ENCODE measurements at places on chromosomes 2 and 18.

DNA sequence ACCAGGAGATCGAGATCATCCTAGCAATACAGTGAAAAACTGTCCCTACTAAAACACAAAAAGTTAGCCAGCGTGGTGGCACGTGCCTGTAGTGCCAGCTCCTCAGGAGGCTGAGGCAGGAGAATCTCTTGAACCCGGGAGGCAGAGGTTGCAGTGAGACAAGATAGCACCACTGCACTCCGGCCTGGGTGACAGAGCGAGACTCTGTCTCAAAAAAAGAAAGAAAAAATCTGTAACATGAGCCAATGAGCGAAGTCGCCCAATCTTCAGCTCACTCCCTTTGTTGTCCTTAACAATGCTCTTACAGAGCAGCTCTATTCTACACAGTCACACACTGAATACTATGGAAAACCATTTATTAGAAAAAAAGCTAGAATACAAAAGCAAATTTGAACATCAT, 22.0 kb downstream of the FAM98A start:
- DNase-seq: no peak

- no peak for DNase-seq
Observed at GRCh38 chr2:125667630-125668029, 988.3 kb upstream of the GYPC start.

DNA sequence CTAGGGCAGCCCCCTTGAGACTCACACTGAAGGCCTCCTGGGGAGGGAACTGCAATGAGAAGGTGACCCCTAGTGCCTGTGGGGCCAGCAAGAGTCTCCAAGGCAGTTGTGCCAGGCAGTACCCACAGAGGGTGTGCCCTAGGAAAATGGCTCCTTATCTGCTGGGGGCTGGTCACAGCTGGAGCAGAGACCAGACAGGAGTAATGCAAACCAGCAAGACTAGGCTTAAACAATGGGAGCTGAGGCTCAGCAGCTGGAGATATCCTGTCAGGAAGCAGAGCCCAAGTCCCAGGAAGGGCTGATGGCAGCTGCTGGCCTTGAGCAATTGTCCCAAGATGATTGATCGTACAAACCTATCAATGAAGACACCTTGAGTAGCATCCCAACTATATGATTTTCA, 26.8 kb upstream of the E2F6 start:
- DNase-seq: no peak

DNA sequence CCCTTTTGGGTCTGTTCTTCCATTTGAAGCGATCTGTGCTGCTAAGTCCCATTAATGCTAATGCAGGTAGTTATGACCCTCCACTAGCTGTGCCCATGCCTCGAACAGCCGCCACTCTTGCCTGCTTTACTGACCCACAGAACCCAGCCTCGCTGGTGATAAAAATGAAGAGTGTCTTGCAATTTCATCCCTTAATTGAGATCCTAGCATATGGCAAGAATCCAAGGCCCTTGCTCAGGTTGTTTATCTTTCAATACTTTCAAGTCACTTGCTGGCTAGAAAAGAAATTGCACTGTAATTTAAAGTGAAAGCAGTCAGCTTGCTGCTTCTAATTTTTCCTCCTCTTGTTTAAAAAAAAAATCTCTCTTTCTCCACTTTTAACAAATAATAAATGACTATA, 73.6 kb downstream of the ZNF521 start:
- no peak for DNase-seq

- DNase-seq: no peak
Observed at GRCh38 chr2:18050001-18050400, 171.5 kb downstream of the KCNS3 start.

GRCh38 chr2:55899881-55900280, 23.7 kb downstream of the EFEMP1 start:
- peak; percentile 21 for DNase-seq

GRCh38 chr2:174939046-174939445, 66.1 kb downstream of the CHN1 start:
- no peak for DNase-seq

DNA sequence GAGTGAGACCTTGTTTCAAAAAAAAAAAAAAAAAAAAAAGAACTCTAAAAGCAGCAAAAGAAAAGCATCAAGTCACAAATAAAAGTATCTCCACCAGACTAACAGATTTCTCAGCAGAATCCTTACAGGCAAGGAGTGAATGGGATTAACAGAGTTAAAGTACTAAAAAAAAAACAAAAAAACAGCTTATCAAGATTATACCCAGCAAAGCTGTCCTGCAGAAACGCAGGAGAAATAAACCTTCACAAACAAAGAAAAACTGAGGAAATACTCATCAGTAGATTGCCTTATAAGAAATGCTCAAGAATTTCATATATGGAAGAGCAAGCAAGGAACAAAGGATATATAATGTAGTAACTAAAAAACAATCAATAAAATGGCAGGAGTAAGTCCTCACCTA, 35.6 kb downstream of the USP34 start:
- no peak for DNase-seq

DNA sequence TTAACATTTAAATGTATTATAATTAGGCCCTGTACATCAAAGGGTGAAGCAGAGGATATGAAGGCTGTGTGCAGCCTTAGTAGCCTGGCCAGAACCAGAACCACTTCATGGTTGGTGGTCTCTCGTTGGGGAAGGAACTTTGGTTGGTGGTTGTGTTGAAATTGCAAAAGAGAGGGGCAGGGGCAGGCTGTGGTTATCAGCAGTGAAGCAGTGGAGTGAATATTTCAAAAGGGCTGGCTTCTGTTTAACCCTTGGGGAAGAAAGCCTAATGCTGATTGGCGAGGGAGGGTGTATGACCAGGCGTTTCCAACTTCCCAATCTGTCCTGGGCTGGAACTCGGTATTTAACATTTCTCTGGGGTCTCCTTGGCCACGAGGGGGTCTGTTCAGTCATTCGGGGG, 51.2 kb upstream of the LYPD6B start:
- no peak for DNase-seq

DNA sequence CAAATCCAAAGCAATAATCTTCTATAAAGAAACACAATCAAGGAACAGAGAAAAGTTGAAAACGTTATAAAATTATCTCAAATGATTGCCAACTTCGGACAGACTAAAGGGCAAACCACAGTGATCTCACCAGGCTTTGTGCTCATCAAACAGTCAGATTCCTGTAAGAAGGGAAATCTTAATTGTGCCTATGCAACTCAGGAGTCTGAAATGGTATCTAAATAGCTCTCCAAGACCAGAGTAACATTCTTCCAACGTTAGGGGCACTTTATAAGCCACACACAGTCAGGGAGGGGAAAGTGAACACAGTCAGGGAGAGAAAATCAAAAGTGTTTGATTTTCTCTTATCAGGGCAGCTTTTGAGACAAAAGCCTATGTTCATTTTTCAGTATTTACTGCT, 29.4 kb downstream of the PLEKHM3 start:
- DNase-seq: peak; percentile 24

GRCh38 chr2:182593394-182593975, 122.6 kb upstream of the DNAJC10 start:
- DNase-seq: peak; percentile 42

DNA sequence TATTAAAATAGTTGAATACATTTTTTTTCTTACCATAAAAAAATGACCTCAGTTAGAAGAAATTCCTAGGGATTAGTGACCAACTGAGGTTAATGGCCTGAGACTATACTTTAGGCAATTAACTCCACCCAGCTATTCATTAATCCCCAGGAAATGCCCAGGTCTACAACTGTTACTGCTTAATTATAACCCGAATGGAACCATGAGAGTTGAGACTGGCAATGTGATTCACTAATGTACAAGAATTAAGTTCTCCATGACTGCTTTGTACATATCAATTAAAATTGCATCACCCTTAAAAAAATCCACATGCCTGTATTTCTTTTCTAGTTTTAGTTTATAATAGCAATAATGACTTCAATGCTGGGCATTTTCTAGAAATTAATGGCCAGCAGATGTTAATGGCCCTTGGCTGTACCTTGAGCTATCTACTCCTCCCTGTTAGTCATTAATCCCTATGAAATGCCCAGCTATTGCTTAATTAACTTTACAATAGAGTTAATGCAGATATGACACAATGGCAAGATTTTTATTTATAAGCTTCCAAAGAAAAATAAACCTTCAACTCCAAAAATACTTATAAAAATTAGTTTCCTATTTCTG, 44.1 kb downstream of the ERBB4 start:
- DNase-seq: no peak

GRCh38 chr2:182954789-182955188, 83.5 kb downstream of the NCKAP1 start:
- no peak for DNase-seq

GRCh38 chr2:56357655-56358295, 174.0 kb downstream of the CCDC85A start:
- DNase-seq: no peak

DNA sequence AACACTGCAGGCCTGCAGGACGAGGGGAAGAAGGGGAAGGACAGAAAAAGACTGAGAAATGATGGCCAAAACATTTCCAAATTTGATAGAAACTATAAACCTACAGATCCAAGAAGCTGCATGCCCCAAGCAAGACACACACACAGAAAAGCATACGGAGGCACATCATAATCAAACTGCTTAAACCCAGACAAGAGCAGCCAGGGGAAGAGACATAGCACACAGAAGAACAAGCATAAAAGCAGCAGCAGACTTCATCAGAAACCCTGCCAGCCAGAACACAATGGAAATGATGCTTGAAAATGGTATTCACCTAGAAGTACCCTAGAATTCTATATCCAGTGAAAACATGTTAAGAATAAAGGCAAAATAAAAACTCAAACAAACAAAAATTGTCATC, 57.2 kb upstream of the RNU4ATAC start:
- no peak for DNase-seq

DNA sequence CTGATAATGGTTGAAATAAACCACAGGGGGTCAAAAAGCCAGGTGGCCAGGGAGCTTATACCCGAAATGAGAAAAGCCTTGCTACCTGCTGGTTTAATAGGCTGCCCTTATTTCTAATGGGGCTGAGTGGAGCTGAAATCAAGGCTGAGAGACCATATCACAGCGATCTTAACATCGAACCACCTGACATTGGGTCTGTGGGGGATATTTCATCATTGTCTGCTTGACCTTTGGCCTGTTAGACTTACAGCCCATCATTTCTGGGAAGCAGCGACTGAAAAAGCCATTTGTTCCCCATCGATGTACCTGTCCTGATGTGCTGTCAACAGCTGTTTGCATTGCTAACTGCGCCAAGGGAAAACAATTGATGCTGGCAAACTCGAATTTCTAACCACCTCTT, 199.7 kb upstream of the SLC14A2 start:
- DNase-seq: no peak

- no peak for DNase-seq
Observed at GRCh38 chr2:17915811-17916518, 37.5 kb downstream of the KCNS3 start.

DNA sequence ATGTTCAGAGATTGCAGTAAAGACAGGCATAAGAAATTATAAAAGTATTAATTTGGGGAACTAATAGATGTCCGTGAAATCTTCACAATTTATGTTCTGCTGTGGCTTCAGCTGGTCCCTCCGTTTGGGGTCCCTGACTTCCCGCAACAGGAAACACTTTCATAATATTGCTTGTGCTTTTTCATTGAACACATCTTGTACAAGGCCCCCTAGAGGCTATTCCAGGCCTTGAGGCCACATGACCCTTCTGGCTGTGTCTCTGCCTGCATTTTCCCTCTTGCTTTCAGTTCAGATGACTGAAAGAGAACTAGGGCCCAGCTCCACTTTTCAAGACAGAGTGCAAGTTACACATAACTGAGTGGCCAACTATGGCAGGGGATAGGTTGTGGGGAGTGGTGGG, 164.1 kb downstream of the TMEM247 start:
- DNase-seq: no peak

DNA sequence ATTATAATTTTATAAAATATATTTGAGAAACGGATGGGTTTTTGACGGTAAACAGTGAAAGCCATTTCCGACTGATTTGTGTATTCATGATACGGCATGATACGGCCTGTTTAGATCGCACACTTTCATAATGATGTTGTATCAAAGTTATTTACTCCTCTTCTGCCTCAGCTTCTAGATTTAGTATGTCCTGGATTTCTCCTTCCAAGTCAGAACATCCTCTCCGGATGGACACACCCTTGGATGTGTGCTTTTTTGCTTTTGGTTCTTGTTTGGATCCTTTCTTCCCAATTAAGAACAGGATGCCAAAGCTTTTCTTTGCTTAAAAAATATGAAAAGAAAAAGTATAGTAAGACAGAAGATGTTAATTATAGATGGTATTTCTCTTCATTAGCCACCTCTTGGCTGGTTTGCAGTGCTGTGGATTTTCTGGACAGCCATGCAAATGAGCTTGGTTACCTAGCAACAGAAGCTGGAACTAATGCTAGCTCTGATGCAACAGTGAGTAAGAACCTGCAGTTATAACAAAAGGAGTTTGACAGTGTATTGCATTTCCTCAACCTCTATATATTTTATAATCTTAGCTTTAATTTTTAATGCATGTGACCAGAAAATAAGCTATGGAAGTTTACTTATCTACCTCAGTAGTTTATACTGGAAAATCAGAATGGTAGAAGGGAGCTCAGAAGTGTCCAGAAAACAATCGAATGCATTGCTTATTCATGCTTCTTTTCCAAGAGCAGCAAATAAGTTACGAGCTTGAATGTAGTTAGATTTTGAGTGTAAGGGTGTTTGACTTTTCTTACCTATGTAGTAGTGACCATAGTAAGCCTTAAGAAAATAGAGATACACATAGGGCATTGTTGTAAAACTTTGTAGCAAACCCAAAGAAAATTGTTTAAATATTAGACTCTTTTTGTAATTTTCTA, 27.9 kb downstream of the RMND5A start:
- peak; percentile 77 for DNase-seq

GRCh38 chr18:63249771-63250170, 69.8 kb downstream of the BCL2 start:
- no peak for DNase-seq

DNA sequence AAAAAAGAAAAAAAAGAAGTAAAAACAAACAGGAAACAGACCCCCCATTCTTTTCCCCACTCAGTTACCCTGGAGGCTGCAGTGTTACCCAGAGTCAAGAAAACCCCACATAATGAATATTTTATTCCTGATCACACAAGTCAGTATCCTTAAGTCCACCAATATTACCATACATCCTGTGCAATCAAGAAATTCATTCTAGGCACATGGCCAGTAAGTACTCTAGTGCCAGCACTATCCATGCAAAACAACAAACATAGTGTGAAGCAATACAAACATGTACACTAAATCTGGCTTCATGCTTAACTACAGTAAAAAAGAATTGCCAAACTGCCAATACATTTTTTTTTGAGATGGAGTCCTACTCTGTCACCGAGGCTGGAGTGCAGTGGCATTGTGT, 111.6 kb downstream of the FAM168B start:
- DNase-seq: no peak

DNA sequence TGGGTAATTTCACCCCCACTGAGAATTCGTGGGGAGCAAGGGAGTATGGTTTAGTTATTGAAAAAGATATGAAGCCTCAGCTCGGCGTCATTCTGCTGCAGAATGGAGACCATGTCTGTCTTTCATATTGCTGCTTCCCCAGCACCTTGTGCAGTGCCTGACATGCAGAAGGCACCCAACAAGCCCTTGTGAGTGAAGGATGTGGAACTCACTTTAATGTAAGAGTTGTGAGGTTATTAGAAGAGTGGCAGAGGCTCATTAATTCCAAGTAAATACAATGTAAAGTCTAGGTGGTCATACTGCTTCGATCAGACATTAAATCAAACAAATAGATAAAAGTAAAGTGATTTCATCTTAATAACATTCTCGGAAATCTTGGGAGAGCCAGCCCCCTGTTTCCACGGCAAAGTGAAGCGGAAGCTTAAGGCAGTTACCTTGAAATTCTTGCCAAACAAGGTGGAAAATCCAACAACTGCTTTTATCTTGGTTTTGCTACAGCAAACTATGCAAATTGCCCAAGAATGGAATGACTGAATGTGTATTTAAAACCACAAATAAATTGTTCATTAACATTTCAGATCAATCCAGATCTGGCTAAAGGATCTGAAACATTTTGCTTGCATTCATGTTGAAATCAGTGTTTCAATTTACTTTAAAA, 9.6 kb downstream of the CFAP221 start:
- DNase-seq: no peak

Data from AG20443 (cell line).